ENCODE measurements at places on chromosomes 6 and 20.
A peak's percentile ranks its signal among the peaks of the same experiment; 100 is the strongest.

DNA sequence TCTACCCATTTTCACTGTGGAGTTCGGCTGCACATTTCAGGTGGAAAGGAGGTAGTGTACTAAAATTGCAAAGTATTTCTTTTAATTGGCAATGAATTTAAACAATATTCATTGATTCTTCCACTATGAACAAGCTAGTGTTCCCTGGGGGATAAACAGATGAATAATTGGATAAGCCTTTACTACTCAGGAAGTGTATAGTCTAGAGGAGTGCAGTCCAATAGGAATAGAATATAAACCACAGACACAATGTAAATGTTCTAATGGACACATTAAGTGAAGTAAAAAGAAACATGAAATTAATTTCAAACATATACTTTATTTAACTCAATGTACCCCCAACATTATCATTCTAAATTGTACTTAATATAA lies 28.7 kb downstream of the SGK1 start:
- DNase-seq = no peak

GRCh38 chr20:19978511-19979210 lies 38.5 kb upstream of the NAA20 start:
- peak; percentile 36 for DNase-seq

- no peak for DNase-seq
Observed at GRCh38 chr6:110687326-110687725, 127.9 kb downstream of the CDK19 start.

DNA sequence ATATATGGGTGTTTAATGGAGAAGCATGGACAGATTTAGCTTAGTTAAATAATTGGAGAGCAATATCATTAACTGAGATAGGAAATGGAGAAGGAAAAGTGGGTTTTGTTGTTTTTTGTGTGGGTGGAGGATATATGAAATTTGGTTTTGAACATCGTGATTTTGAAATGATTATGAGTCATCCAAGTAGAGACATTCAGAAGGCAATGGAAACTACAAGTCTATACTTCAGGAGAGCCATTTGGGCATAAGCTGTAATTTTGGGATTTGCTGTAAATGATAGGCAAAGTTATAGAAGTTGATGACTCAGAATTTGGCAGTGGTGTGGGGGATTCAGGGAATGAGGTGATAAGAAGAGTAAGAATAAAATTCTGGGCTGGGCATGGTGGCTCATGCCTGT lies 27.4 kb upstream of the FAM135A start:
- DNase-seq = no peak

DNA sequence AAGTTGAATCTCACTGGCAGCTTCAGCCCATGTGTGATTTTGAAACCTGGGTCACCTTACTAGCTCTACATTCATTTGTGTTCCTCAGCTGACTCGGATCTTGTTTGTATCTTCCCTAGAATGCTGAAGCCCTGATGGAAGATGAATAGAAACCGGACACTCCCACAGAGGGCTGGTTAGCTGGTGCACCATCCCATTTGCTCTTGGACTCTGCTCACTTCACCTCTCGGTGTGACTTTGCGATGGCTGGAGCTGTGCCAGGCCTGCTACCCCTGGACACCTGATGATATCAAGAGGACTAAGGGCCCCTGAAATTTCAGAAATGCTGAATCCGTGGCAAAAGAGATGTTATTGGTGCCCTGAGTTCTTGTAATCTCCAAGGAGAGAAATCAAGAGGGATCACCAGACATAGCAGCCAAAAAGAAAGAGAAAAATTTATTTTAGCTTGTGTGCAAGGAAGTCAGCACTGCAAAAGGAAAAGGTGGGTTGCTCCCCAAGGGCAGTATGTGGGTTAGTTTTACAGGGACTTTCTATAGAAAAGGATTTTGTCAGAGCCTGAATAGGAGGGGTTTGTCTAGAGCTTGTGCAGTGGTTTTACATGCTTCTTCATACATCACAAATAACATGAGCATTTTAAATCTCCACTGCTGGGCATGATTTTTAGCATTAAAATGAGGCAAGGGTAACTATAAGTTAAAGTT lies 426.3 kb upstream of the NOX3 start:
- no peak for DNase-seq

GRCh38 chr6:4957521-4958231 lies 46.2 kb downstream of the RPP40 start:
- no peak for DNase-seq

Measured in substantia nigra (tissue), 51 donors.